ENCODE measurements at places on chromosomes 2 and 18.

DNA sequence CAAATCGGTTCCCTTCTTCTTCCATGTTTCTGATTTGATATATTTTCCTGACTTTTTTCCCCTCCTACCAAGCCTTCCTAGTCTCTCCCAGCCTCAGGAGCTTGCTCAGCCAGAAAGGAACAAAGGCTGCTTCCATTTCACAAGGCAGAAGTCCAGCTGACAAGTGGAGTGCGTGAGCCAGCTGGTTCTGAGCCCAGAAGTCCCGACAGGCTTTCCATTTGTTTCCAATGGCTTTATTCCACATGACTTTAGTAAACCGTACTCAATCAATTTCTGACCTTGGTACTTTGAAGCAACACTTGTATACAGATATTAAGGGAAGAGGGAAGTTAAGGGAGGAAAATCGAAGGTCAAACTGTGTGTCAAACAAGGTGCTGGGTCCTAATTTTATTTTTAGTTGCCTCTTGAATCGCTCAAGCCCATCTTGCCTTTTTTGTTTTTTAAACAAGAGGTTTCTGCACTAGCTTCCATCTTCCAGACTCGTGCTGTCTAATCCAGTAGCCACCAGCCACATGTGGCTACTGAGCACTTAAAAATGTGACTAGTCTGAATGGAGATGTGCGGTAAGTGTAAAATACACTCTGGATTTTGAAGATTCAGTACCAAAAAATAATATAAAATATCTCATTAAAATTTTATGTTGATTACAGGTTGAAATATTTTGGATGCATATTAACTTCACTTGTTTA, 36.2 kb downstream of the WIPF1 start:
- no peak for DNase-seq

DNA sequence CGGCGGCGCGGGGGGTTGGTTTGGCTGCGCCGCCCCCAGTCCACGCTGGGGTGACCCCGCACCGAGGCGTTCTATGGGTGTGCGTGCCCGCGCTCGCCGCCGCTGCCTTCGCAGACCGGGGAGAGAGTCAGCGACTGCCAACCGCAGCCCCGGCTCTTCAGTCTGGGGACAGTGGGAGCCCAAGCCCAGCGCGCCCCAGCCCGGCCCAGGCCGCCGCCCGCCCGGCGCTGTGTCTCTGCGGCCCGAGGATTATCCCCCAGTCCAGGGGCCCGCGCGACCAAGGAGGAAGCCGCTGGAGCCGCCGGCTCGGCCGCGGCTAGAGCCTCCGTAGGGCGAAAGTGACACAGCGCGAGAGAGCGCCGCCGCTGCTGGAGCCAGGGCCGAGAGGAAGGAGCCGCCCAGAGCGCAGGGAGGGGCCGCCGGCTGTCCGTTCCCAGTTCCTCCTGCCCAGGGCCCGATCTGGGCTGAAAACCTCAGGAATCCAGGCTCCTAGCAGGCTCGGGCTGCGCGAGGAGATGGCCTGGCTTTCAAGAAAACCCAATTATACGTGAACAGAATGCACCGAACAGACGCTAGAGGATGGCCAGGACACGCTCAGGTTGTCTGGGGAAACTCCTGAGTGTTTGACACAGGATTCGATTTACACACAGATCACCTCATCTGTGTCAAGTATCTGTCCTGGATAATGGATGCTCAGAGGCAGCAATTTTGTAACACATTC, 2.4 kb downstream of the CTIF start:
- peak; percentile 83 for DNase-seq

- peak; percentile 75 for DNase-seq
Observed at GRCh38 chr2:23824777-23825212, 102.1 kb downstream of the ATAD2B start.

- DNase-seq, result peak; percentile 64
Observed at GRCh38 chr2:53633441-53633840, 134.2 kb upstream of the CHAC2 start.

GRCh38 chr2:103529798-103530502, 768.1 kb downstream of the TMEM182 start:
- DNase-seq, result no peak

DNA sequence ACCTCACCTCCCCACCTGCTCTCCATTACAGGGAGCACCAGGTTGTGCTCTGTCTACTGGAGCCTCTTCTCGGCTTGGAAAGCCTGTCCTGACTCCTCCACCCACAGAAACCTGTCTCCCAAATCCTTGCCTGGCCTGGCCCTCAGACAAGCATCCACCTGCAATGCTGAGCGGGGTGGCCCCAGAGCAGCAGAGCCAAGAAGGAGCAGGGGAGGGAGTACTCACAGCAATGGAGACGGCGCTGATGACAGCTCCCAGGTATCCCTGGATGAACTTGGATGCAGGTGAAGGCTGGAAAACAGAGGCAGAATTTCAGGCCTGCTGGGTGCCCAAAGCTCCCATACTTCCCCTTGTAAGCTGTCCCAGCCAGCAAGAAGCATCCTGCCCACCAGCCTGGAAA, 72.8 kb downstream of the SFXN5 start:
- DNase-seq, result no peak

- DNase-seq, result no peak
Observed at GRCh38 chr2:171482308-171482707, 40.0 kb upstream of the CYBRD1 start.

DNA sequence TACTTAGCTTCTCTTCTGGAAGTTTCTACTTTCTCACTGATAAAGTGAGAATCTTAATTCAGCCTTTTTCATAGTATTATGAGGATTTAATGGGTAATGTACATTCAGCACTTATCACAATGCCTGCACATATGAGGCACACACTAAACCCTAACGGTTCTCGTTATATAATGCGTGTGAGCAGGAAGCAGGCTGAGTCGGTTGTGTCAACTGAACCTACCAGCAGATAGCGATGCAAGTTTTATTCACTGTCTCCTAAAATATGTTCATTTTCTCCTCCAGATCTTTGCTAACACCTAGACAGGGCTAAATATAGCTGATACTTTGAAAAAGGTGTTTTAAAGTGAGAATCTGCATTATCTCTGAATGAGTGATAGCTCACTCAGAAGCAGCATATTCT, 201.6 kb downstream of the ALPK2 start:
- DNase-seq, result no peak

DNA sequence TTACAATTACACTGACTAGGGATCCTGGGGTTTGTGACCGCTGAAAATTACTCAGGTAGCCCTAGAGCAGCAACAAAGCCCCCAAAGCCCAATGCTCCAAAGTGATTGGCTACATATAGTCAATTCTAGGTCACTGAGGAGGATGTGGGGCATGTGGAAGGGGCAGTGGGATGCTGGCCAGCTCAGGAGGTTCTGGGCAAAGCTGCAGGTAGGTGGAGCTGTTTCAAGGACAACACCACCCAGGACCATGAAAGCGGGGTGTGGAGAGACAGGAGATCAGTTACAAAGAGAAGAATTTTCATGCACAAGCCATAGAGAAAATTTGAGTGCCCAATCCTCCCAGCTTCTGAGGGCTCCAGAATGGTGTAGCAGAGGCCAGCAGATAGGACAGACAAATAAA, 75.0 kb upstream of the CCDC85A start:
- no peak for DNase-seq

DNA sequence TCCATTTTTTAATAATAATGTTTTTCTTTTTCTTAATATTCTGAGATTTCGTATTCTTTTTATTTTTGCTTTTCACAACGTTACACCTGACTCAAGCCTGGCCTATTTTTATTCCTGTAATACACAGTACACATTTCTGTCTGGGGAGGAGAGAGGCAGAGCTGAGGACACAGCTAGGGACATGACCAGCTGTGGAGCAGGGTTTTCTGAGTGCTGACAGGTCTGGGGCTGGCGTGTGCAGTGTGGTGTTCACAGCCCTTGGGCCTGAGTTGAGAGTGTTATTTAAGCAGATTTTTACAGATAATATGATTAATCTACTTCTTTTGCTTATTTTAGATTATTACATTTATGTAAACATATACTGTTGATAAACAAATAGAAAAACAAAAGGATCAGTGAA, 55.9 kb downstream of the ZAP70 start:
- DNase-seq, result no peak

DNA sequence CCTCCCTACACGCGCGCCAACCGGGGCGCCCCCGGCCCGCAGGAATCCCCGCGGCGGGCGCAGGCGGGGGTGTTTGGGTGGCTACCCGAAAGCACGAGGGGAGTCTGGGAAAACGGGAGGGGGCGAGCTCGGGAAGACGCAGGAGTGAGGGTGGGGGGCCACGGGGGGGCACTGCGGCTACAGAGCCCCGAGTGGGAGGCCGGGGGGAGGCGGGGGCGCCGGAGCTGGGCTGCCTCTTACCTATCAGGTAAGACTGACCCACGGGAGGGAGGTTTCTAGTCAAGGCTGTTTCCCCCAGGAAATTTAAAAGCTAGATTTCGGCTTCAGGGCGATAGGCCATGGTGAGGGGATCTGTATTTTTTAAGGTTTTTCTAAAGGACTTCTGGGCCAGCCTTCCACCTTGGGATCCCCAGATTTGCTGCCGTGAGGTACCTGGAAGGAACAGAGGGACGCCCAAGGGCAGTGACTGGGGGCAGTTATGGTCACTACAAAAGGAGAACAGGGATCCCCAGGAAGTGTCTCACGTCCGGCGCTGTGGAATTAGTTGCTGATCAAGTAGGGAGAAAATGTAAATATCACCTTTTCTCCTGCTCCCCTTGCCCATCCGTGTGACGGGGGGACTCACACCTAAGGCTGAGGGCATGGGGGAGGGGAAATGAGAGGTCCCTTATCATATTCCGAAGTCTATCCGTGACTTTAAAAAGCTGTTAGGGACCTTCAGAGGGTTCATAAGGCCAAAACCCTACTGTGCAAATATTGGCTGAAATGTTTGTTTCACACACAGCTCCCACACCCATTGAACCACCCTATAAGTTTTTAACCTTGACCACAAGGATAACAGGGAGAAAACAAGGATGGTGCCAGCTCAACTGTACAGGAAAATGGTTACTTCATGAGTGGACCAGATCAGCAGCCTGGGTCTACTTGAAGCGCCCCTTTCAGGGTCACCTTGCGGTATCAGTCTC, 638 bp upstream of the IRS1 start:
- peak; percentile 57 for DNase-seq

GRCh38 chr2:139685090-139685983, 905.1 kb upstream of the NXPH2 start:
- DNase-seq, result peak; percentile 22

- DNase-seq, result no peak
Observed at GRCh38 chr18:79826966-79827365, 29.2 kb downstream of the KCNG2 start.

DNA sequence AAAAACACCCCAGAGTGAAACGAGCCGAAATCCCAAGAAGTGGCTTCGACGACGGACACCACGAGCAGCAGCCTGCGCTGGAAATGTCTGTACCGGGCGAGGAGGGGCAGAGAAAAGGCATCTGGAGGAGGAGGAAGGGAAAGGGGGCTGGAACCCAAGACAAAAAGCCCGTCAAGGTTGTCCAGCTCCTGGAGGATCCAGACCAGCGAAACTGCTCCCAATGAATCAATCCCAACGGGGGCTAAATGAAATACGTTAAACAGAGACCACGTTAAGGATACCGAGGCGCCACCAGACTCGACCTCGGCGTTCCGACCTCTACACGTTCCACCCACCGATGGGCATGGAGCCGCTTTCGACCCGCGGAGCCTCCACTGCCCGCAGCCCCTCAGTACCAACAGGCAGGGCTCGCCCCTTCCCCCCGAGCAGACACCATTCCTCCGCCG, 400 bp downstream of the CCDC88A start:
- peak; percentile 63 for DNase-seq

- DNase-seq, result peak; percentile 77
Observed at GRCh38 chr2:111946294-111947114, 48.1 kb downstream of the MERTK start.

- DNase-seq, result no peak
Observed at GRCh38 chr2:11629851-11630250, 40.1 kb downstream of the NTSR2 start.

DNA sequence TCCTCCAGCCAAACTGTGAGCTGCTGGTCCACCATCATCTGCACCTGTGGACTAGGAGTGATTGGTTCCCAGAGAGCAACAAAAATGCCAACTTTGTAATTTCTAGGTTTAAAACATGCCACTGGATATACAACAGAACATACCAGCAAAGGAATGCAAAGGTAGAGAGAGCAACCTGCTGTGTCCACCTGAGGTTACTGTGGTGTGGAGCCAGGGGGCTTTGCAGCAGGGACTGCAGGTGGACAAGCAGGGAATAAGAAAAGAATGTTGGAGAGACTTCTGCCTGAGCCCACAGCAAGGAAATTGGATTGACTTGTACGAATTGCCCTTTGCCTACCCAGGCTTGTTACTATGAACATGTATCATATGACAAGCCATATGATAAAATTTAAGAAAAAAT, 345.2 kb upstream of the SPHKAP start:
- DNase-seq, result no peak

- DNase-seq, result no peak
Observed at GRCh38 chr2:164213916-164214315, 407.4 kb downstream of the GRB14 start.

DNA sequence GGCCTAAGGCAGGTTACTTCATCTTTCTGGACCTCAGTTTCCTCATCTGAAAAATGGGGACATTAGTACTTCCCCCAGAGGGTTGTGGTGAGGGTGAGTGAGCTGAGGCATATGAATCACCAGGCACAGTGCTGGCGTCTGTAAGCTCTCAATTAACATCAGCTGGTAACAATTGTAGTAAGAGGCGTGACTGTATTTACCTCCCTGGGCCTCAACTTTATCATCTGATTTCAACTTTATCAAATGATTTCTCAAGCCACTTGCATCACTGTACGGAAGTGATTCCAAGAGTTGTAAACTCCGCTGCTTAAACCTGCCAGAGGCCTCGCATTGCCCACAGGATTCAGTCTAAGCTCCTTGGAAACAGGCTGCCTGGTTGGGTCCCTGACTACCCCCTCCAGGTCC, 53.6 kb upstream of the PKDCC start:
- no peak for DNase-seq

DNA sequence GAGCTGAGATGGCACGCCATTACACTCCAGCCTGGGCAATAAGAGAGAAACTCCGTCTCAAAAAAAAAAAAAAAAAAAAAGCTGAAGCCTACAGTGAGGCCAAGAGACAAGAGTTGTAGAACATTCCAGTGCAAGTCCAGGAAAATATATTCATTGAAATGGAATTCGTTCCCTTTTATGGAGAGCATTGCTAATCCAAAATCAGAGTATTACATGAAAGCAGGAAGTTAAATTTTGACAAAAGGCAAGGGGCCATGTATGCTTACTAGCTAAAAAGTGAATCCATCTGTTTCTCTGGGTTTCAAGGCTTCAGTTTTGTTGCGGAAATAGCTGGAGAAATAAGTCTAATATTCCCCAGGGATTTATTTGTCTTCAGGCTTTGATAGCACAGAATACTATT, 471.7 kb downstream of the THSD7B start:
- DNase-seq, result peak; percentile 2

DNA sequence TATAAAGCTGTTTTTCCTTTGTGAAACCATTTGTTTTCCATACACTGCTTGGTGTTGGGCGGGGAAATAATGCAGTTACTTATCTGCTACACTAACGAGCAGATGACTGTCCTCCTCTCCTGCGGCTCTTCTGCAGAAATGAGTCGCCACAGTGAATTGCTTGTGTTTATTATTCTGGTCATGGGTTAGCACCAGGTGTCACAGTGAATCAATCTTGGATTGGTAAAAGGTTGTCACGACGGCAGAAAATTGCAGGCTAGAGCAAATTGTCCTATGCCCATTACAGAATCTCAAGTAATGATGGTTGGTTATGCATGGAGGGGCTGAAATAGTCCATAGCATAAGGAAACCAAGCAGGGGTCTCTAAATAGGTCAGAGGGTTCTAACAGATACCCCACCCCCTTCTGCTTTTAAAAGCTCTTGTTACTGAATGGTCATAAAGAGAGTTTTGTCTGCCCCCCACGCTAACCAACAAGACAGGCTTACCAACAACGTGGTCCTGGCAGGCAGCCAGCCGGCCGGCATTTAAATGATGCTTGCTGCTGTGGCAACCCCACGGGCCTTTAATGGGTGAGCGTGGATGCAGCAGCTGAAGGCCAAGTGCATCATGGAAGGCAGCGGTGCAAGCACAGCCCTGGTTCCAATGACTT, 29.5 kb downstream of the RAB31 start:
- peak; percentile 84 for DNase-seq
